Small intestine (tissue), 16 donors: ENCODE measurements at places on chromosomes 2 and 18. TPM values are rescaled to one million over a fixed set of nuclear protein-coding genes. Genes with fewer than 3 reads are reported as not detected.

- H3K4me1 ChIP-seq: no peaks in the 10 kb centered on the region
- H3K27ac ChIP-seq: no peak overlapping the region
- no peaks in the 10 kb centered on the region for H3K27me3 ChIP-seq
- H3K36me3 ChIP-seq: no peaks in the 10 kb centered on the region
Observed at GRCh38 chr2:230976671-230977171, 19.2 kb upstream of the SPATA3 start.

- H3K27ac ChIP-seq: no peak overlapping the region
- DNase-seq: no peak
- H3K4me3 ChIP-seq: no peak overlapping the region
- peaks cover 48% of the 10 kb centered on the region for H3K36me3 ChIP-seq
- no peaks in the 10 kb centered on the region for H3K27me3 ChIP-seq
Observed at GRCh38 chr2:240569998-240570530, 1.8 kb downstream of the RNPEPL1 start.

The SGPP2 gene
- 19.1 TPM for polyA plus RNA-seq

- no peaks in the 10 kb centered on the region for H3K4me1 ChIP-seq
- H3K4me3 ChIP-seq: no peak overlapping the region
- peak; percentile 1 for DNase-seq
Observed at GRCh38 chr2:23595601-23596251, 210.7 kb downstream of the KLHL29 start.

The CAPN13 gene
- 79.4 TPM for polyA plus RNA-seq

The KCNE4 gene
- 0.54 TPM for polyA plus RNA-seq
